ENCODE measurements at places on chromosomes 1 and 21. TPM values are rescaled to one million over a fixed set of nuclear protein-coding genes. Genes with fewer than 3 reads are reported as not detected.

- DNase-seq = peak; percentile 19
These were observed 100.7 kb upstream of the SPATA6 start for GRCh38 chr1:48572646-48573258.

GRCh38 chr21:14531757-14532316 is 14.3 kb downstream of the SAMSN1 start:
- no peak for DNase-seq

DNA sequence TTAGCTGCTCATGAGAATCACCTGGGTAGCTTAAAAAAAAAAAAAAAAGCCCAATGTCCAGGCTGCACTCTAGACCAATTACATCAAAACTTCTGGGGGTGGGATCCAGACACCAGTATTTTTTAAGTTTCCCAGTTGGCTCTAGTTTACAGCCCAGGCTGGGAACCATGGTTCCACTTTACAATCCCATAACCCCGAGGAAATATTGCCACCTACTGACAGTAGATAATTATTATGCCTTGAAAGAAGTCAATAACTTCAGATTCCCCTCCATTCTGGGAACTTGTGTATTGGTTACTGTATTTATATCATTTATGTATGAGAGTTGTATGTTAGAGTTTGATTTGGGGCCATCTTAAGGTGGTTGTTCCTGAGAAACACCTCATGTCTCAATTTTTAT is 100.2 kb downstream of the SPATA46 start:
- DNase-seq = no peak

- no peak for DNase-seq
These were observed 122.9 kb upstream of the KRTAP19-8 start for GRCh38 chr21:31161157-31161556.

GRCh38 chr1:182173808-182174512 is 112.4 kb upstream of the ZNF648 start:
- DNase-seq = peak; percentile 79

DNA sequence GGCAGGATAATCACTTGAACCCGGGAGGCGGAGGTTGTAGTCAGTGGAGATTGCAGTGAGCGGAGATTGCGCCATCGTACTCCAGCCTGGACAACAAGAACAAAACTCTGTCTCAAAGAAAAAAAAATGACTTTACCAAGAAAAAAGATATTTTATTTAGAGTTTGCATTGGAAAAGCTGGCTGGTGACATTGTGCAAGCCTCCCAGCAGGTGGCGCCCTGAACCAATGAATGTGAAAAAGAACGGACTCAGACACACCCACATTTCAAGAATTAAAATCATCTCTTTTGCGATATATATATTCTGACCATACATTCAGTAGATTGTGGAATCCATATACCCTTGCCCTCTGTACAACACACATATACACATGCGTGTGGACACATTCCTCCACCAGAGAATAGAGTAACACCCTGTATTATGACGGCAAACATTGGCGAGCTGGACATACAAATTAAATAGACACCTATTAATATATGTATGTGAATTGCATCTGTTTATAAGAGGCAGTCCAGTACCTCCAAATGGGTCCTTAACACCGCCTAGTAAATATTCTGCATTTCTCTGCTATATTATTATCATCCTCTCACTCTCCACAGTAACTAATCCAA is 39.0 kb upstream of the CADM3 start:
- peak; percentile 44 for DNase-seq

DNA sequence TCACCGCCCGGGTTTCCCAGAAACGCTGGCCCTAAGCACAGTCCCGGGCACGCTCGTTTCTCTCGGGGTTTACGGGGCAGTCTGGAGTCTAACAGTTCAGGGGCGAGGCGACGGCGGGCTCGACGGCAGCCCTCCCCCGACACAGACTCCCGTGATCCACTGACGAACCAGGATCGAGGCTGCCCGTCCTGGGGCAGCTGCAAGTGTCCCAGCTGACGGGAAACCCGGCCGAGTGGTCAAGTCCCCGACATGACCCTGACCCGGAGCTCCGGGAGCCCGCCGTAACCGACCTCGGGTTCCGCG is 494 bp downstream of the UBE2J2 start:
- DNase-seq = no peak

Gene SELP
- 1.4 TPM for total RNA-seq

Gene ZNF648
- not detected for total RNA-seq

Gene FAM151A
- total RNA-seq = not detected

Gene DNASE2B
- not detected for total RNA-seq

Gene TCHHL1
- not detected for total RNA-seq

All from psoas muscle (tissue), 8 donors.